ENCODE measurements at places on chromosomes 7 and 10.
A peak's percentile ranks its signal among the peaks of the same experiment; 100 is the strongest.

GRCh38 chr7:74217455-74218342 lies 7.9 kb downstream of the LAT2 start:
- no peak for ATAC-seq

DNA sequence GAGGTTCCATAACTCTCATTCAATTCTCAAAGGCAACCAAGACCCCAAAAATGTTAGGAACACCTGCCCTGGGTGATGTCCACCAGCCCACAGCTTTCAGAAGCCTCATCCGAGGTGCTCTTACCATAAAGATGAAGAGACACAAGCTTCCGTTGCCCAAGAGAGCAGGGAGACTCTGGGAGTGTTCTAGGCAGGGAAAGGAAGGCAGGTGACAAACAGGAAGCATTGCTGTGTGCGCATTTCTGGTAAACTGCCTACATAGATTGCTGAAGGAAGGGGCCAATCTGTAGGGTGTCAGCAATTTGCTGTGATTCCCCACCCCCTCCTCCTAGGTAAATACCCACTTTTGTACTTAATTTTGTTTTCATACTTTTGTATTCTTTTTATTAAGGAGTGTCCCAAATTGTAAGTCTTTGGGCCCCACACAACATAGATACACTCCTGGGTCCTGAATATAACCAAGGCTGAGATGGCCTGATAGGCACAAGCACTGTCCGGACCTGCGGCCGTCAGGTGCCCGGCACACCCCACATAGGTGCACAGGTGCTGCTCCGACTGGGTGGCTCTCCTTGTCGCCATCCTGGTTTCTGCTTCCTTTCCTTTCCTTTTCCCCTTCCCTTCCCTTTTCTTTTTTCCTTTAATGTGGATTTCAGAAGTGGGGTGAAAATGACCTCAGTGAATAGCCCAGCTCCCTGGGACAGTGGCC lies 51.4 kb upstream of the SMNDC1 start:
- no peak for ATAC-seq

DNA sequence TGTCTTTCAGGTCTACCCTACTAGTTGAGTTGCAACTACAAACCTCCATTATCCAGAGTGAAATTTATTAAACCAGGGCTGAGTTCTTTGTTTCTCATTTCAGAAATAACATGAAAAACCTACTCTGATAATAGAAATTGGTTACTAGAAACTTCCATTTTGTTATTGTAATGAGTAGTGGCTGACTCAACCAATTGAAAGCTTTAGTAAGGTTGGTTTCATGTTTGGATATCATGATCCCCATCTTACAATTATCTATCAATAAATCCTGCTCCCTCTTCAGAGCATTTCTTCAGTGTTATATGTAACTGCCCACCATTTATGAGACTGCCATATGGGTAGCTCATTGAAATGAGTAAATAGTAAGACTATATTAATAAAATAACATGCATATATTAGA lies 16.9 kb downstream of the MDFIC start:
- ATAC-seq, result no peak

- ATAC-seq, result no peak
Observed at GRCh38 chr7:45601094-45601493, 26.9 kb downstream of the ADCY1 start.

DNA sequence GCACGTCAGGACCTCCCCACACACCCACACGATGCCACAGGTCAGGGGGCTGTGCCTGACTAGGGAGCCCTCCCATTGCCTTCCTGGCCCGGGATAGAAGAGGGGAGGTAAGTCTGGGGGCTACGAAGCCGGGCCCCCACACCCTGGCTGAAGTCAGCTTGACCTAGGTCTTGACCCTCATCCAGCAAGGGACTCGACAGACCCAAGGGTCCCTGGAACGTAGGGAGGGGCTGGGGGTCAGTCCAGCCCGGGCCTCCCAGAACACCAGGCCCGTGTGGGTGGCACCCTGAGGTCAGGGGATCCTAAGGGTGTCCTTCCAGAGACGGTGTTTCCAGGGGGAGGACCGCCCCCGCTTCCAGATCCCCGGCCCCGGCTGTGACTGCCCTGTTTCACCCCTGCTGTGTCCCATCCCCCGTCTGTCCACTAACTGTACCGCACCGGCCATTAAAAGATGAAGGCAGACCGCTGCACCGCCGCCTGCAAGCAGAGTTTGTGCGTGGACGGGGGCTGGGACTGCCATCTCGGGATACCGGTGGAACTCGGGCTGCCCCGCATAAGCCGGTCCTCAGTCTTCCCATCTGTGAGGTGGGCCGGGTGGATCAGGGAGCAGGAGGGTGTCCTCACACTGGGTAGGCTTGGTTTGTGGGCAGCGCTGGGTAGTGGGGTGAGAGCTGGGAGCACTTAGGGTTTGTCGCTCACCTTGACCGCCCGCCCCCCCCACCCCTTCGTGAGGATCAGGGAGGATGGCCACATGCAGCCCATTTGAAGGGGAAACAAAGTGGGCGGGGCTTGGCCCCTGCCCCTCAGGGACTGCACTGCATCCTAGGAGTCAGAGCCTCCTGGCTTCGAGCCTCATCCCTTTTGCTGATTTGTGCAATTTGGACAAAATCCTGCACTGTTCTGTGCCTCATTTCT lies 21.1 kb downstream of the SLC29A4 start:
- peak; percentile 8 for ATAC-seq

DNA sequence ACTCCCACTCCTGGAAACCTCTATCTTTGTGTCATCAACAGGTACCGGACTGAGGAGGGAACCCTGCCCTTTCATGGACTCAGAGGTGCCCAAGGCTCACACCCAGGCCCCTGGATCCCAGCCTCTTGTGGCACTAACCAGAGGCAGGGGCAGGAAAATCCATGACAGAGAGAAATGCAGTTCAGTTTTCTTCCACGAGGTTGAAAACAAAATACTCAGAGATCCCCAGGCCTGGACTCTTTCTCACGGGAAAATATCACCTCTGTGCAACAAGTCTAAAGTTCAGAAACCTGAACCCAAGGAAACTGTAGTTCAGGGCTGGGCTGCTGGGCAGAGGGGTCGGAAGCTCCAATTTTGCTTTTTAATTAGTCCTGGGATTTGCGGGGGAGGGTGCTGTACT lies 21.4 kb upstream of the OPN4 start:
- no peak for ATAC-seq

DNA sequence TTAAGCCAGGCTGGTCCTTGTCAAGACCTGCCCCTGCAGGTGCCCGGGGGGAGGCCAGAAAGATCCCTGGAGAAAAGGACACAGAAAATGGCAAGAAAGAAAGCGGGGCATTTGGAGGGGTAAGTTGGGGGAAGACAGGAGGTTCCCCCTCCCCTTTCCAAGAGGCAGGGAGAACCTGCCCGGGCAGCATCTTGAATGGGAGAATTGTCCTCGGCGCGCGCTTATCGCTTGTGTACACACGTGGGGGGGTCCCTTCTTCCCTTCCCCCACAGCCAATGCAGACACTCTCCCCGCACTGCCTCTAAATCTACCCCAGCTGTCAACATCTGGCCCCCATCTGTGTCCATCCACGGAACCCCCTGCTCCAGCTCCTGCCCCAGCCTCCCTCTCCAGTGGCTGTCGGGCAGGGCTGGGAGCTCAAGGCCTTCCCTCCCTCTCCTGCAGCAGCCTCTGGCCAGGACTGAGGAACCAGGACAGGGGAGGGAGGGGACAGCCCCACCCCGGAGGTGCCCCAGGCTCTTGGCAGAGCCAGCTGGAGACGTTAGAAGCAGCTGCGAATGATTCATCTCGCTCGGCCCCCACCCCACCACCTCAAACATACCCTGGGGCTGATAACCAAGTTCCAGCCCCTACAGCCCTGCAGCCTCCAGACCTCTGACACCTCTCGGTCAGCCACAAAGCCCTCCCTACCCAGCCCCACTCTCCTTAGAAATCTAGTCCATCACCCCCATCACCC lies 25.3 kb downstream of the EPHB4 start:
- peak; percentile 64 for ATAC-seq

DNA sequence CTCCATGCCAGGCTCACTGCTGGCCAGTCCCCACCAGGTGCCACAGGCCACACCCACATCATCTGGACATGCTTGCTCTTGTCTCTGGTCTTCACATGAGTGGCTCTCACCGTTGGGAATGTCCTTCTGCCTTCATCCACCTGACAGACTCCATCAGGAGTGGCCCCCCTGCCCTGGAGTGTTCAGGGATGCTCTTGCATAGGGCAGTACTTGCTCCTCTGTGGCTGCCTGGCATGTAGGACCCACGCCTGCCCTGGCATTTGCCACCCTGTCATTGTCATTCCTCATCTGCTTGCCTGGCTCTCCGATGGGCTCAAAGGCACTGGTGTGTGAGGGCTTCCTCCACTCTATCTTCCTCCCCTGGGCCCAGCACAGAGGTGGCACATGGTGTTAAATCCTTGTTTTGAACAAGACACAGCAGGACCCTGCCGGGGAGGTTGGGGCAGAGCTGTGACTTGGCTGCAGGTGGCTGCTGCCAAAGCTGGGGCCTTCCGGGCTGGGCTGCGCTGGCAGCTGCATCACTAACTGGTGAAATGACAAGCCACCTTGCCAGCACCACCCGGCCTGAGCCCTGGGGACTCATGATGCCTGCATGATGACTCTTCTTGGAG lies 1.8 kb downstream of the SH2D4B start:
- no peak for ATAC-seq

DNA sequence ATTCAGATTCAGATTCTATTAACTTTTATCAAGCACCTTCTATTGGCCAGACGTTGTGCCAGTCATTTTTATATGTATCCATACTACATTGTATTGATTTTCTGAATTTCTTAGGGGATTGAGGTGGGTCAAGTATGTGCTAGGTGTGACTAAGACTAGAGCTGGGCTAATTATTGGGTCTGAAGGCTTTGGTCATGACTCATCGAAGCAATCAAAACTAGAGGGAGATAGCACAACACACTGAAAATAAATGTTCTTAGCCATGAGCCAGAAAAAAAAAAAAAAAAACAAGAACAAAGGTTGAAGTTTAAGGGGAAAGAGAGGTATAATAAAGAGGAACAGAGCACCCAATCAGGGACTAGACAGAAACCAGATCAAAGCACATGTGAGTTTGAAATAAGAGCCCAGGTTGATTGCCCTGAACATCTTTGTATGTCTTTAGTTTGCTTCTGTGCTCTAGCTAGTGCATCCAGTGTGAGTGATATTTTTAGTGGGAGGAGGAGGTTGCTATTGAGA lies 171.6 kb upstream of the FOXP2 start:
- ATAC-seq, result no peak

- ATAC-seq, result no peak
Observed at GRCh38 chr7:101226721-101227120, 8.8 kb downstream of the ZNHIT1 start.

DNA sequence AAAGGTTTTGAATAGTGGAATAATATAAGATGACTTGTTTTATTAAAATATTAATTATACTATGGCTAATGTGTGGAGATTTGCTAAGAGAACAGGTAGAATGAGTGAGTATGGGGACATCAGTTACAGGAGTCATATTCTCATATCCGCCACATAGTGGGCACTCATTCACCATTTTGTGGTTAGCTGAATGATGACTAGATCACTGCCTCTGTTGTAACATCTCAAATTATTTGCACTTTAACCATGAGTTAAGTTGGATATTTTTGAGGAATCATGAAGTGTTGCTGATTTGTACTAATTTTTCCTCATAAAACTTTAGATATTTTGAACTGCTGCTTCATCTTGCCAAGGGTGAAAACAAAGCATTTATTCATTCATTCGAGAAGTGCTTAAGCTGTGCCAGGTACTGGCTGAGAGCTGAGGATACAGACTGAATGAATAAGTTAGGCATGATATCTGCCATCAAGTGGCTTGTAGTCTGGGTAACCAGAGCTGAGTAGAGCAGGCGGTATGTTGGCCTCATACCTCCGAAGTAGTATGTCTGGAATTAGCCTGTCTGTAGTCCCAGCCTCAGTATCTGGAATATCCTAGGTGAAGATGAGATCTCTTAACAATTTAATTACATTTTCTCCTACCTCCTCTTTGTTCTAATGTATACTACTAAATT lies 100.5 kb downstream of the ZEB1 start:
- ATAC-seq, result peak; percentile 44

GRCh38 chr7:23966941-23967340 lies 256.9 kb downstream of the STK31 start:
- ATAC-seq, result no peak

GRCh38 chr7:7889791-7890568 lies 78.6 kb upstream of the GLCCI1 start:
- no peak for ATAC-seq

DNA sequence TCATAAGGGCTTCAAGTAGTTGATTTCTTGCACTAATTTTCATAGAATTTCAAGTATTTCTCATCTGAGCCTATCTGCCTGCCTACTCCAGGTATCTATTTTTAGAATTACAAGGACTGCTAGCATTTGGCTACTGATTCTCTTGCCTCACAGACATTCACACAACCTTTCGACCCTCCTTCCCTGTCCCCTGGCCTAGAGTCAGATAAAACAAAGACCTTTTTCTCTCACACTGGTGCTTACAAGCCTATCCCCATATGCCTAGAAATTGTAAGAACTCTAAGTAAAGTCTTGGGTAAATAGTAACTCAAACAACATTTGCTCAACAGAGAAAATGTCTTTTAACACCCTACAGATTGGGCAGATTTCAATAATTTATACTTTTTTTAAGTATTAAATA lies 6.3 kb downstream of the GPAM start:
- ATAC-seq, result no peak

GRCh38 chr7:96547371-96547811 lies 162.3 kb downstream of the SEM1 start:
- ATAC-seq, result no peak

GRCh38 chr10:75247797-75248196 lies 12.0 kb upstream of the COMTD1 start:
- no peak for ATAC-seq

DNA sequence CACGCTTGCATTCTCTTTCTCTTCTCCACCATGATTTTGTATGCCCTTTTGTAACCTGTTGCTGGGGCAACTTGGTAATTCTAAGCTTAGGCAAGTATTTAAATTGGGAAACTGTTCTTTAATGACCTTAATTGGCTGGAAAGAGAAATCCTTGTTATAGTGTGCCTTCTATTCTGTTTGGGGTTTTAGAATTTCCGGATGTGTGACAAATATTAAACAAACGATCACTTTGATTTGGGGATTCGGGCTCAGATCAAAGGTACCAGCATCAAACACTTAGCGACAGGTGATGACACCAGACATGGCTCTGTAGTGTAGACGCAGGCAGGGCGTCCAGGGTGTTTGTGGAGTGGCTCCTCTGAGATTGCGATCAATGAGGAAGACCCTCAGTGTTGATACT lies 55.0 kb downstream of the RAB11FIP2 start:
- ATAC-seq, result no peak

- ATAC-seq, result no peak
Observed at GRCh38 chr10:22491931-22492615, 146.8 kb downstream of the SPAG6 start.

GRCh38 chr7:32560075-32560474 lies 64.8 kb downstream of the AVL9 start:
- no peak for ATAC-seq

Data from SK-N-SH treated with all-trans-retinoic acid at 6 μM for 48 hours (cell line).